ENCODE measurements at places on chromosomes 2 and 18.

- DNase-seq, result peak; percentile 61
These were observed 183.7 kb downstream of the NRP2 start for GRCh38 chr2:205865905-205866441.

DNA sequence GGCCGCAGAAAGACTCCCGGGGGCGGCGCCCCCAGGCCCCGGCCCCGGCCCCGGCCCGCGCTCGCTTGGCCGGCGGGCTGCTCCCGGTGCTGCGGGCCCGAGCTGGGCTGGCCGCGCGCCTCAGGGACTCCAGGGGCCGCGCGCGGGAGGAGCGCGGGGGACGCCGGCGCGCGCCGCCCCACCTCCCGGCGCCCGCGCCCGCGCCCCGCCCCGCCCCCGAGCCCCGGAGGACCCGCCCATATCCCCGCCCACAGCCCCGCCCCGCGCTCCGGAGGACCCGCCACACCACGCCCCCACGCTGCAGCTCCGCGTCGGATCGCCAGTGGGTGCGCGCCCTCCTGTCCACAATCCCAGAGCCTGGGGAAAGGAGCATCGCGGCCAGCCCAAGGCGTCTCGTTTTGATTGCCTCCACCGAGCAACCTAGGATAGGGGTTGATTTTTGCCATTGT is at the start of gene PARD6G:
Gene PARD6G (minus strand): TSS at position 122 of the 449 bp plus-strand sequence. CDS start 166 bp downstream, outside the sequence.
- peak; percentile 69 for DNase-seq

- DNase-seq, result peak; percentile 76
These were observed 526.9 kb upstream of the ID2 start for GRCh38 chr2:8154936-8155335.

DNA sequence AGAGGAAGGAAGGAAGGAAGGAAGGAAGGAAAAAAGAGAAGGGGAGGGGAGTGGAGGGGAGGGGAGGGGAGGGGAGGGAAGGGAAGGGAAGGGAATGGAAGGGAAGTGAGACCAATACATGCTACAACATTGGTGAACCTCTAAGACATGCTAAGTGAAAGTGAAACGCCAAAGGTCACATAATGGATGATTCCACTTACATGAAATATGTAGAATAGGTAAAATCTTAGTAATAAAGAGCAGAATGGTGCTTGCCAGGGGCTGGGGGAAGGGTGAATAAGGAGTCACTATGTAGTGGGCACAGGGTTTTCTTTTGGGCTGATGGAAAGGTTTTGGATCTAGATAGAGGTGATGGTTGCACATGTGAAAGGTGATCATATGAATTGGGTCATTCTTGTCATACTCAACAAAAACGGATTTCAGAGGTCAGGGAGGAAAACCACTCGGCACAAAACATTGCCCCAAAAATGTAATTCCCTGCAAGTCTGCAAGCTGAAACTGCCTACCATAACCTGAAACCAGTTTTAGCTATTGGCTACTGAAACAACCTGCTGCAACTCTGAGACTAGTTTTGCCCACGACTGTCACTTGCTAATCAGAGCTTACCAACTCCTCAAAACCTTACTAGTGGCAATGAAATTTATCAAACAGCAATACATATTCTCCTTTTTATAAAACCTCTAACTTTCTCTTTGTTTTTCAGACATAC is 59.2 kb downstream of the CCDC141 start:
- DNase-seq, result no peak

GRCh38 chr2:375270-375955 is 87.5 kb upstream of the ALKAL2 start:
- DNase-seq, result no peak

DNA sequence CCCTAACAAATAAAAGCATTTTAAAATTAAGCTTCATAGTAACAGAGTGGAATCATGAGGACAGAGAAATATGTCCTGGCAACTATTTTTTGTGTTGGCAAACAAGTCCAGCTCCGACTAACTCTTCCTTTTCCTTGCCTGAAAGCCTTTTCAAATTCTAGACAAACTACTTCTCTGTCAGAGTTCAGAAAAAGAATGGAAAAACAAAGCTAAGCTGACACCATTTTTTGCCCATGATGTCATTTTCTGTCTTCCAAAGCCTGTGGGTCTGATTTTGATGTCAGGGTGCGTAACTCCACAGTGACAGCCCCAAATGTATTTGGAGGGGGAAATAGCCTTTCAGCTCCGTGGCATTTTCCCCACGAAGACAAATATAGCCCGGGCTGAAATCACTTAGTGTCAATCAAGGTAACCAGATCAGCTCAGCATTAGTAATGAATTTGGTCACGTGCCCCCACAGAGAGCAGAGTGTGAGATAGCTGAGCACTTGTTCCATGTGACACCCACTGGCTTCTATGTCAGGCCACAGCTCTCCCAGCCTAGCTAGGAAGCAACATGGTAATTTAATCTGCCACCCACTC is 233.0 kb upstream of the SIX2 start:
- peak; percentile 75 for DNase-seq

- no peak for DNase-seq
These were observed 127.9 kb downstream of the UXS1 start for GRCh38 chr2:106065983-106066820.

- no peak for DNase-seq
These were observed 13.6 kb downstream of the TLK1 start for GRCh38 chr2:171147081-171147480.

DNA sequence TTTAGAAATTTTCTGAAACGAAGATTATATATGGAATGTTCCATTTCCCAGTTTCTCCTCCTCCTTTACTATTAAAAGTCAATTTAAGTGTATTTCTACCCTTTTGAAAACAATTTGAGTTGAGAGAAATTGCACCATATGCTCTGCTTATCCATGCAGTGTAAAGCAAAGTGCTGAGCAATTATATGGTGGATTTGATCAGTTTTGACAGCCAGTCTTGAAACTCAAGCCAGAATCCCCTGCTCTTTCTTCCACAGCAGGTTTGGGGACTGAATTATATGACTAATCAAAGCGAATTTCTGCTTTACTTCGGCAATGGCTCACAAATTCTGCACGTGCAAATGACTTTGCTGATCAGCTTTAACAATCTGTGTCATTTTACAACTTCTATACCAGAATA is 1183.6 kb downstream of the LRP1B start:
- no peak for DNase-seq

- peak; percentile 16 for DNase-seq
These were observed 1.2 kb downstream of the PTPN4 start for GRCh38 chr2:119760956-119761275.

DNA sequence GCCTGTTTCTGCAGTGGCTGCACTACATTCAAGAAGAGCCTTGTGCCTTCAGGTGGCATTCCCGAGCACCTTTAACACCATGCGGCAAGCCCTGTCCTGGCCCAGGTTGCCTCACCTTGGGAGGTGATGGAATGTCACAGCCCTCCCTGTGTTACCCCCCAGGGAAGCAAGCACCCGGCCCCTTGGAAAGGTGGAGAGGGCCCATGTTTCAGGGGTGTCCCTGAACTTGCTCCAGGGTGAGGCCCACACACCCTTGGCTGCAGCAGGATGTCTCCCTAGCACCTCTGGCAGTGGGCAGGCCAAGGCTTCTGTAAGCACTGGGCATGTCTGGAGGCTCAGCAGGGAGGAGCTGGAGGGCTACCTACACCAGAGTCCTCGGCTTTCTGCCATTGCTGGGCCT is 29.3 kb upstream of the ACAA2 start:
- DNase-seq, result no peak

DNA sequence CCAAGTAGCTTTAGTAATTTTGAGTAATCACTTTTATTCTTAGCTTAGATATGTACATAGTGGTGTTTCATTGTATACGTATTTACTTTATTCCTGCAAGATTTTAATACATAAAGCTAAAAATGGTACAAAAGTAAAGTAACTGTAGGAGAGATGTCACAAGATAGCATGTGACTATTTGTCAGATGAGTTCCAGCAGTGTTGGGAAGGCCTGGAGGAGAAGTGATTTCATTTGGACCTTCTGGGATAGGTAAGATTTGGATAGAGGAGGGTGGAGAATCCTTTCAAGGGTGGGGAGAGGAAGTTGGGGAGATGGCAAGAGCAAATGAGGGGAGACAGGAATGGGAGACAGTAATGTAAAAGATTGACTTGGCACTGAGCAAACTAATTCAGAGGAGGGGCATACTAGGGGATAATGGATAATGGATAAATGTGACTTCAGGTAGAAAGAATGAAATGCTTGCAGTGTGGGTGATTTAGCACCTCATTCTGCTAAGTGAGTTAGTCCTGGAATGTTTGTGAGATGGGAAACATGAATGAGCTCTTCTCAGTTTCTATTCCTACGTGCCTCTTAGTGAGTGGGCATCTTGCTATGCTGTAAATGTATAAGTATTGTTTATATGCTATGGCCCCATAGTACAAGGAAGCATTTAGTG is 10.5 kb downstream of the WDR43 start:
- no peak for DNase-seq

- no peak for DNase-seq
These were observed 488.2 kb upstream of the SPHKAP start for GRCh38 chr2:228669690-228670089.

- DNase-seq, result no peak
These were observed 136.9 kb downstream of the EPHA4 start for GRCh38 chr2:221435171-221435570.

GRCh38 chr2:156099382-156099781 is 233.1 kb downstream of the NR4A2 start:
- DNase-seq, result no peak

DNA sequence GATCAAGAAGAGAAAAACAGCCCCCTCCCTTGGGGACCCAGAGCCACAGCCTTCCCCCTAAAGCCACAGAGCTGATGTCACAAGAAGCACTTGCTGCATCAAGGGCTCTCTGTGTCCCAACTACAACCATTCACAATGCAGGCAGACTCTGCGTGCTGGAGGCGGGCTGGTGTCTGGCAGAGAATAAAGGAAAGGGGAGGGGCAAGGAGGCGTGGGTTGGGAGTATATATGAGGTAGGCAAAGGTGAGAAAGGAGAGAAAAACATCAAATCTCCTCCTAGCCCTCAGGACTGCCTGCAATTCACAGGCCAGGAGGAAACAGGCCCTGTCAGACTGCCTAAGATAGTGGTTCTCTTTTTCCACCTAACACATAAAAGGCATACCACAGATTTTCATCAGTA is 48.8 kb upstream of the IHH start:
- DNase-seq, result no peak

GRCh38 chr18:23938043-23938756 is 76.4 kb upstream of the TTC39C start:
- DNase-seq, result no peak

- peak; percentile 19 for DNase-seq
These were observed at the start of gene PID1 for GRCh38 chr2:229270551-229271410. Gene PID1 (minus strand): TSS chr2:229271287. CDS start chr2:229271043, 244 bp downstream.

GRCh38 chr2:111617299-111618225 is 266.4 kb downstream of the ANAPC1 start:
- peak; percentile 62 for DNase-seq

- DNase-seq, result peak; percentile 46
These were observed 80.4 kb downstream of the EPB41L3 start for GRCh38 chr18:5463390-5463789.

DNA sequence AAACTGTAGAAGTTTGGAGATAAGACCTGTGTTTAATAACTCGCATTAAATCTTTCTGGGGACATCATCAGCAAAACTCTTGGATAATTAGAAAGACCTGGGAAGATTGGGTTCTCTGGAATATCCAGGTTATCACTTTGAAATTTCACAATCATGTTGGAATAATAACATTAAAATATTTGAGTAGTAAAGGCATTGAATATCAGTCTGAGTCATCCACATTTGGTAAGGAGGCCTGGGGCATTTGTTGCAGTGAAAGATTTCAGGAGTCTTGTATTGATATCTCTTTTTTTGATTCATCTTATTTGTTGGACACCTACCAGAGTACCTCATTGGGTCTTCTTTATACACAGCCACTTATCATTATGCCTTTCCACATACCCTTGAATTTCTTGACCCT is 95.9 kb downstream of the EPB41L5 start:
- DNase-seq, result peak; percentile 39

- no peak for DNase-seq
These were observed 35.0 kb downstream of the SMARCAL1 start for GRCh38 chr2:216447293-216447692.

DNA sequence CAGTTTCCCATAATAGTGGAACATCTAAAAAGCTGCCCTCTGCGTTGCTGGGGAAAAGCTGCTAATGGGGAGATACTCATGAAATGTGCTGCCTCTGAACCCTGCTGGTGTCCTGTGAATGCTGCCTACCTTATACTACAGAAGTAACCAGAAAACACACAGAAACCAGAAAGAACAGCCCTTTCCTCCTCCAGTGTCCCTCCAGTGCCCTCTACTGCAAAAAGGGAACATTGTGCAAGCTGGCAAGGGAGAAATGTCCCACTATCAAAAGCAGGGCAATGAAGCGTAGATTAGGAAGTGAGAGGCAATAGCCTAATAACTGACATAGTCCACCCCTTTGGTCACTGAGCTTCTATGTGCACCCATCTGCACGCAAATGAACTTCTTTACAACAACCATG is 162.7 kb upstream of the ETAA1 start:
- peak; percentile 65 for DNase-seq

DNA sequence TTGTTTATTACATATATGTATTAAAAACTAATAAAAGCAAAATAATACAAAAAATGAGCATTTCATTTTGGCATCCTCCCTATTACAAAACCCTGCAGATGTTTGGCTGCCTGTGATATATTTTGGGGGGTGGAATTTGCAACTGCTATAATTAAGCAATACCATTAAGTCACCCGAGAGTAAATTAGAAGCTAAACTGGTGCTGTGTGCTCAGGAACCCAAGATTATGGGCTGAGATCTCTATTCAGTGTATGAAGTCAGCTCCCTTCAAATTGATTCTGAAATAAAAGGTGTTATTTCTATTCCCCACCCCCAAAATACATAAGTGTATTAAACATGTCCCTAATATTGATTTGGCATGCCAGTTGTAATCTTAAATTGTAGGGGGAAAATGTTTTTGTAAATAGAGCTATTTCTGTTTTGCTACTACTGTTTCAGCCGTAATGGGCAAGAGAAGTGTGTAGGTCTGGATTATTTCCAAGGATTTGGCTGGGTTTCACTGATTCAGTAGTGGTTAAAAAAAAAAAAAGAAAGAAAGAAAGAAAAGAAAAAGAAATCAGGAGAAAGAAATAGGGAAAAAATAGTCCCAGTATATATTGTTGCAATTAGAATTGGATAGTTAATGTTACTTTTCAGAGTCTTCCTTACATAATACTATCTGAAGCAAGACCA is 110.9 kb downstream of the SS18 start:
- DNase-seq, result no peak
